ENCODE measurements at places on chromosomes 2 and 18.

DNA sequence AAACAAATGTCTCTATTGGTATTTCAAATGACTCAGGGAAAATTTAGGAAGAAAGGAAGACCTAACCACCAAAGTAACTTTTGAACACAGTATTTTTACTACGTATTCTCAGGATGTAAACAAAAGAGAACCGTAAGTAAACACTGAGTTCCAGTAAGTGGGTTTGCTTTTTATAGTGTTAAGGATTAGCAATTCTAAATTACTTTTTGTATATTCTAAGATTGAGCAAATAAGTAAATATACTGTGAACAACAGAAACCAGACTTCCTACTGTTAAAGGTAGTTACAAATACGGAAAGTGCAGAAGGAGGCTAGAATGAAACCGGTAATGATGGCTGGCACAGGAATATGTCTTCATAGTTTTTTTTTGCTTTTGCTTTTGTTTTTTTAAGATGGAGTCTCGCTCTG lies 31.5 kb downstream of the SESTD1 start:
- DNase-seq, result no peak

- no peak for DNase-seq
Measured at GRCh38 chr2:63000801-63001200, 49.8 kb upstream of the OTX1 start.

GRCh38 chr2:27378096-27378808 lies 2.3 kb downstream of the ZNF513 start:
- no peak for DNase-seq

GRCh38 chr2:121376535-121377250 lies 91.7 kb upstream of the TFCP2L1 start:
- no peak for DNase-seq

DNA sequence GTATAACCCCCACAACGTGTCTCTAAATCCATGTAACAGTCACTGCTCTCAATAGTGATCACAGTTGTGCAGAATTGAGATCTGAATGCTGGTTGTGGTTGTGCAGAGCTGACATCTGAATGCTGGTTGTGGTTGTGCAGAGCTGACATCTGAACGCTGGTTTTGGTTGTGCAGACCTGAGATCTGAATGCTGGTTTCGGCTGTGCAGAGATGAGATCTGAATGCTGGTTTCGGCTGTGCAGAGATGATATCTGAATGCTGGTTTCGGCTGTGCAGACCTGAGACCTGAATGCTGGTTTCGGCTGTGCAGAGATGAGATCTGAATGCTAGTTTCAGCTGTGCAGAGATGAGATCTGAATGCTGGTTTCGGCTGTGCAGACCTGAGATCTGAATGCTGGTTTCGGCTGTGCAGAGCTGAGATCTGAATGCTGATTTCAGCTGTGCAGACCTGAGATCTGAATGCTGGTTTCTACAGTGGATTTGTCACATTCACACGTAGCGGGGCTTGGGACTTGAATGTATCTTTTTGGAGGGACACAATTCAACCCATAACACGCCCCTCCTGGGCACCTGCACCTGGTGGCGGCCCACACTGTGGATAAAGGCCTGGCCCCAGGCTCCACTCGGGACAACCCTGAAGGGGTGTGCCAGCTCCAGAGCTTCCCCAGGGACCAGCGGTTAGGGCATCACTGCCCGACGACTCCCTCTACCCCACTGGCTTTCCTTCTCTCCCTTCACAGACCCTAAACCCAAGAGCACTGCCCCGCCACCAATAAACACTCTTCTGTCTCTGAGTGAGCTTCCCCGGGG lies 51.1 kb upstream of the SLC66A3 start:
- no peak for DNase-seq

DNA sequence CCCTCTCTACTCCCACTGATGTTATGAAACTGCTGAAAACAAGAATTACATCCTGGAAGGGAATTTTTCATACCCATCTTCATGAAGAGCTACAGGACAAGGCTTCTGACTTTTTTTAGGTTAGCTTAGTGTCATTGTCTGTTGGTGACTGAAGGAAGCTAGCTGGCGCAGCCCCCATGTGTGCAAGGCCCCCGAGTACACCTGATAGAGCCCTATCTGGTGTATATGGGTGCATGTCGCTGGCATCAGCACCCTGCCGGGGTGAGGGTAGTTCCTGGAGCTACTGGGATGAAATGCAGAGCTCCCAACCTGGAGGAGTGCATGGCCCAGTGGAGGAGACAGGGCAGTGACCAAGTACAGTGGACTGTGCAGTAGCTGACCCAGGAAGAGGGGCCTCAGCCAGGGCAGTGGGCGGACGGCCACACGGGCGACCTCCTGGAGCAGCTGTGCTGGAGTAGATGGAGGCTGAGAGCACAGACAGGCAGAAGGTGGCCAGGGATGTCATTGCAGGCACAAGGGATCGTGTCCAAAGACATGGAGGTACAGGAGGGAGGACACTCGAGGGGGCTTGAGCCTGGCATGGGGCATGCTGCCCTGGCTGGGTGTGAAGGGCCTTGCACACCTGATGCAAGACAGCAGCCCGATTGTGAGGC lies 12.1 kb downstream of the IMPA2 start:
- no peak for DNase-seq

- no peak for DNase-seq
Measured at GRCh38 chr2:236236559-236237452, 27.4 kb downstream of the ASB18 start.

GRCh38 chr2:229050133-229050532 lies 221.0 kb downstream of the PID1 start:
- no peak for DNase-seq

- no peak for DNase-seq
Measured at GRCh38 chr2:96930351-96931010, 55.9 kb downstream of the FAM178B start.

DNA sequence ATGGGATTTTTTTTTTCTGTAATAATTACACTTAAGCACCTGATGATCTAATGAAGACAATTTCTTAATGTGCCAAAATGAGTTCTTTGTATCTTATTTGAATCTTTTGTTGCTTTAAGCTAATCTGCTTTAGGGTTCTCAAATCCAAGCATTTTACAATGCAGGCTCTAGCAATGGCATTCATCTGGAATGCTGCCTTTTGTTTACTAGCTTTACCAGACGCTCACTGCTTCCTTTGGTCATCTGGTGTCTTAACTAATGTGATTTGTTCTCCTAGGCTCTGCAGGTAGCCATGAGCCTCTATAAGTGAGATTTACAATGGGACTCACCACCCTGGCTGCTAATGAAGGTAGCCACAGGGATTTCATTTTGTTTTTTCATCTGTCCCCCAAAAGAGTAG lies 100.3 kb downstream of the GREB1L start:
- no peak for DNase-seq

- DNase-seq, result no peak
Measured at GRCh38 chr18:10453261-10453805, 1.1 kb upstream of the APCDD1 start.

DNA sequence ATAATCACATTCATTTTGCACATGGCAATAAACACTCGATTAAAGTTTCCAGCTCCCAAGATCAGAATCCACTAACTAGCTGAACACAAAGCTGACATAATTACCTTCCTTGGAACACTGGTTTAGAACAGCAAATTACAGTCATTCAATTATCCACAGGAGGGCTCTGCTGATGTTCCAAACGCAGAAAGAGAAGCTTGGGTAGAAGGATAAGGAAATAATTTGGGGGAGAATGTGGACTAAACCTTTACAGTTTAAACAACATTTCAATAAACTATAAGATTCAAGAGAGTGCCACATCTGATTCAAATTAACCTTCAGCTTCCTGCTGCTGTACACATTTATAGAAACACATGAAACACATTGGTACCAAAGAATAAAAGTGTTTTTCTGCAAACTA lies 67.8 kb upstream of the ARL4C start:
- DNase-seq, result no peak

- no peak for DNase-seq
Measured at GRCh38 chr2:88443353-88443938, 9.0 kb downstream of the FOXI3 start.

DNA sequence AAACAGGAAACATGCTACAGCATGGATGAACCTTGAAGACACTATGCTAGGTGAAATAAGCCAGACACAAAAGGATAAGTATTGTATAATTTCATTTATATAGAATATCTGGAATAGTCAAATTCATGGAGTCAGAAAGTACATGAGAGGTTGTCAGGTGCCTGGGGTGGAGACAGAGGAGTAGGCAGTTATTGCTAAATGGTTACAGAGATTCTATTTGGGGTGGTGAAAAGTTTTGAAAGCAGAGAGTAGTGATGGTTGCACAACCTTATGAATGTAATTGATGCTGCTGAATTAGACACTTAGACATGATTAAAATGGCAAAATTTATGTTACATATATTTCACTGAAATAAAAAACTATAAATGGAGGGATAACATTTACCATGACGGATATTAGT lies 197.4 kb downstream of the VAPA start:
- DNase-seq, result no peak

GRCh38 chr2:134900151-134900550 lies 18.5 kb upstream of the CCNT2 start:
- no peak for DNase-seq

GRCh38 chr2:217262911-217263310 lies 403.0 kb upstream of the TNP1 start:
- no peak for DNase-seq

DNA sequence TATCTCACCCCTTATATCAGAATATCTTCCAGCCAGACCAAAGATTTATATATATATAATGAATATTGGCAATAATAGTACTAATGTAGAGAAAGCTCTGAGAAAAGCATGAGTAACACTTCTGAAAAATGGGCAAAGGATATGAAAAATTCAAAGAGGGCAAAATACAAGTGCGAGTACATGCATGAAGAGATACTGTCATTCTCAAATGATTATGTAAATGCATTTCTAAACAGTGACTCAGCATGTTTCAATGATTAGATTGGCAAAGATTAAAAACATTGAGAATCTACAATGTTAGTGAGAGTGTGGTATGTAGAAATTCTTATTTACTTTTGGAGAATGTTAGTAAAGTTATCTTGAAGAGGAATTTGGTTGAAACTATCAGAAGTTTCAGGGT lies 118.3 kb upstream of the NEDD4L start:
- DNase-seq, result no peak

- DNase-seq, result no peak
Measured at GRCh38 chr18:47415881-47416280, 164.4 kb upstream of the SKOR2 start.

- no peak for DNase-seq
Measured at GRCh38 chr2:15096873-15097272, 464.3 kb downstream of the NBAS start.

DNA sequence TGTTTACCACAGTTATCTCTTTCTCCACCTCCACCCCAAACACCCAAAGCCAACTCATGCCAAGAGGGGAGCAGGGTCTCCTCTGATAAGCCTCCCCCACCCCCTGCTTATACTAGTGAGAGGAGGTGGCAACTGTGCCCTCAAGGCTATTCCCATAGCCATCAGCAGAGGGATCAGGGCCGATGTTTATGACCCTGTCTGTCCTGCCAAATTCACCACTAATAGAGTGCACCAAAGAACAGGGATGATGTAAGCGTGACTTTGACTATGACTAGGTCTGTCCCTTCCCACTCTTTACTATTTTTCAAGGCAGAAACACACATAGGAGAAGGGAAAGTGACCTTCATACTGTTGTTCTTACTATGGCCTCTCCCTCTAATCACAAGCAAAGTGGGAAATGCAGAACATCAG lies 74.6 kb downstream of the CLHC1 start:
- no peak for DNase-seq

DNA sequence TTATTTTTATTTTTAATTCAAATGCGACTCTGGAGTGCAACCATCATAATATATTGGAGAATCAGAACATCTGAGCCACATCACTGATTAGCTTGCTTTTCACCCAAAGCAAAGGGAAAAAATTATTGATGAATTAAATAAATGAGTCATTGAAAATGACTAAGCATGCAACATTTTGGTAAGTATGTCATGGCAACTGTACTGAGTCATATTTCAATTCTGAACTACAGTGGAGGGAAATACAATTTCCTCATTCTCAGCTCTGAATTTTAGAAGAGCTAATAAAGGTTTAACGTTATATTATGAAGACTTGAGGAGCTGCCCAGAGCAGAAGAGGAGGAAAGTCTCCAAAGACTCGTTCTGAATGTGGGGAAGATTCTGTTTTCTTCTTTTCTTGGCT lies 89.6 kb upstream of the CCDC68 start:
- DNase-seq, result no peak

DNA sequence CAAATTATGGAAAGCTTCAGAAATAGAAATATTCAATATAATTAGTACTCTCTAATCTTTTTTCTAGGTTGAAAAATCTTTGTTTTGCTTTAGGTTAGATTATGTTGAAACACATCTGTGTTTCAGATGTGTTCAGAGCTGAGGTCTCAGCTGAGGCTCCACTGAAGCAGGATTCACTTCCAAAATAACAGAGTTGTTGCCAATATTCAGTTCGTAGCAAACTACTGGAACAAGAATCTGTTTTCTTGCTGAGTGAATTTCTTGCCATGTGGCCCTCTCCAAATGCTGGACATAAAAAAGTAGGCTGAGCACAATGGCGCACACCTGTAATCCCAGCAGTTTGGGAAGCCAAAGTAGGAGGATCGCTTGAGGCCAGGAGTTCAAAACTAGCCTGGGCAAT lies 8.7 kb downstream of the PHOSPHO2 start:
- DNase-seq, result no peak

- DNase-seq, result no peak
Measured at GRCh38 chr2:163491850-163492249, 244.0 kb downstream of the FIGN start.

DNA sequence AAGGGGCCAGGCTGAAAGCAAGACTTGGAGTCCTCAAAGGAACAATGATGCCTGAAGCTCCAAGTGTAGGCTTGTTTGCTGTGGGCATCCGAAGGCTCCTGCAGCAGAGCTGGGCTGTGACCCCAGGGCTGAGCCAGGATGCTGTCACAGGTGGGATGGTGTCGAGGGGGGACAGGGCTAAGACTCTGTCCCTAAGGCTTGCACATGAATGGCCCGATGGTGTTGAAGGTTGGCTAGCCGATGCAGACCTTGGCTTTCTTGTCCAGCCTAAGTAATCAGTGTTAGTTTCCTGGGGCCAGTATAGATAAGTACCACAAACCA lies 251.0 kb downstream of the NDUFA10 start:
- no peak for DNase-seq

Measured in small intestine (tissue), 16 donors.